ENCODE measurements at places on chromosomes 12 and 14. TPM values are rescaled to one million over a fixed set of nuclear protein-coding genes. Genes with fewer than 3 reads are reported as not detected.

MMP19 gene
- total RNA-seq: 17.7 TPM

FUT8 gene
- total RNA-seq: 38.0 TPM

- DNase-seq: no peak
Measured at GRCh38 chr14:22460461-22461195, 128.4 kb downstream of the DAD1 start.

DNA sequence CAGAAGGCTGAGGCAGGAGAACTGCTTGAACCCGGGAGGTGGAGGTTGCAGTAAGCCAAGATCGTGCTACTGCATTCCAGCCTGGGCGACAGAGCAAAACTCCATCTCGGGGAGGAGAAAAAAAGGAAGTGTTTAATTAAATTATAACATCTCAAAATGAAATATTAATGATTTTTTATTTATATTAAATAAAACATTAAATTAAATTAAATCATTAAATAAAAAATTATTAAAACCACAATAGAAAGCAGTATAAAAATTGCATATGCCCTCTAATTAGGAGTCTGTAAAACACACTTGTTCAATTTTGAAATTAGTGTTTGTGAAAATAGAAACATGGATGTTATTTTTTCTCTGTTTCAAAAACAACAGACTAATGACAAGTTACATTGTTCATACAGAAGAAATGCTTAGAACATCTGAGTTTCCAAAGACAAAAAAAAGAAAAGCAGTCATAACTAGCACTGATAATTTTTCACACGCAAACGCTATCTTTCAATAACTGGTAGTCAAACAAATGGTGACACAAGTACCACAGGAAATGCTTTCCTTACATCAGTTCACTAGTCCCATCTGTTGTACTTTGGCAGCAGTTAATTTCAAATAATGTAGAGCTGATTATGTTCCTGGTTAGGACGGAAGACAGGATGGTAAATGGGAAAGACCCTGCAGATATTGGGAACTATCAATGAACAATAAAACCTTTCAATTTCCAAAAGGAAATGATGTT lies 54.9 kb downstream of the HECTD4 start:
- no peak for DNase-seq

DNA sequence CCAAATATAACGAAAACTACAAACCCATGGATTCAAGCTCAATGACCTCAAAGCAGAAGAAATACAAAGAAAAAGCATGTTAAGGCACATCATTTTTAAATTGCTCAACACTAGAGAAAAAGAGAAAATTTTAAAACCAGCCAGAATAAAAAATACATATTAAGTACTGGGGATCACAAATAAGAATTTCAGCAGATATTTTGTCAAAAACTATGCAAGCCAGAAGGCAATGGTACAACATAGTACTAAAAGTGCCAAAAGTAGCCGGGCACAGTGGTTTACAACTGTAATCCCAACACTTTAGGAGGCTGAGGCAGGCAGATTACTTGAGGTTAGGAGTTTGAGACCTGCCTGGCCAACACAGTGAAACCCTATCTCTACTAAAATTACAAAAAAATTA lies 10.2 kb downstream of the SGPP1 start:
- DNase-seq: no peak

DNA sequence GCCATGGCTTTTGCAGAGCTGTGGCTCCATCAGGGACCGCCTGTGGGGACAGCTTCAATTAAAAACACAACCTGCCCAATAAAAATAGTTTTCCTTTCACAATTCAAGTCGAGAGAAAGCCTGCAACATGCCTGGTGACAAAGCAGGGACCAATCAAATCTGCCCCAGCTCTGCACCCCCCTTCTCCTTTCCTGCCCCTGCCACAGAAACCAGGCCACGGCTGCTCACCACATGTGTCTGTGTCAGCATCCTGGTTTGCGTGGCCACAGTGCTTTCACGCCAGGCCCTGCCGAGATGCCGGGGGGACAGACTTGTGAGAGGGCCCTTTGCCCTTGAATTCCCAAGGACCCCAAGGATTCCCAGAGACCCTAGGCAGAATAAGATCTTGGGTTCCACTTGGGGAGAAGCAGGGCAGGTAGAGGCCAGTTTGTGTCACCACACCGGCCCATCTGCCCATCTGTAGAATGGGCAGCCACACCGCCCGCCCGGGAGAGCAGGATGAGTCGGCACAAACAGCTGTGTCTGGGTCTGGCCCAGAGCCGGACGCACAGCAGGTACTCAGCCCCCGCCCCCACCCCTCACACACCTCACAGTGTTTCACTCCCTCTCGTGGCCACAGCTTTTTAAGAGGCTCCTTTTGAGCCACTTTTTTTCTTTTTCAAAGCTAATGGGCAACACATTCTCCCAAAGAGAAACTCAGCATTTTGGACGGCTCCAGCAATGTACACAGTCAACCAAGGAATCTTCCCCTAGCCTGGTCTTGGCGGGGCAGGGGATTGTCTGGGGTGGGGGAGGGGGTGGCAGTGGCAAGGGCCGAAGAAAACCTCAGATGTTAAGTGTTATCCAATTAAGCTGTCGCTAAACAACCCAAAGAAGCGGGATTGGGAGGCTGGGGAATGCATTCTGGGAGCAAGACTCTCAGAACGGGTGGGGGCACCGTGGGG lies 41.5 kb downstream of the BCL11B start:
- no peak for DNase-seq

DNA sequence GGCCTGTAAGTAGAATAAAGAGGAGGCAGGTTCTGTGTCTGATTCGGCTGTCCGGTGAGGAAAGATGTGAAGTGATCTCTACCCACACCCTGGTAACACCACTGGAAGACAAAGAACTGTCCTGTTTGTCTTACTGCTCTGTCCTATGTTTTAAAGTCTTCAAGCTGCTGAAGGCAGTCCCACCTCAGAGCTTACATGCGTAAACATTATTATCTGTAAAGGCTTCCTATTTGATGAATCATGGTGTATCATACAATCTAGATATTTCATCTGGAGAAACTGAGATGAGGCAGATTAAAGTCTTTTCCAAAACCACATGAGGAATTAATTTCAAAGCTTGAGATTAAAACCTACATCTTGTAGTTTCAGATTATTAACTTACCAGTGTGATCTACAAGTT lies 427.6 kb downstream of the ZFP36L1 start:
- no peak for DNase-seq

All from ureter (tissue), 1 donor.